ENCODE measurements at places on chromosomes 13 and 19. TPM values are rescaled to one million over a fixed set of nuclear protein-coding genes. Genes with fewer than 3 reads are reported as not detected.

Gene XAB2
- total RNA-seq = 31.8 TPM

Gene CEACAM16
- total RNA-seq = not detected

Gene B3GNT3
- total RNA-seq = 4.8 TPM

Gene PCDH9
- total RNA-seq = 0.24 TPM

Gene SPACA4
- 0.21 TPM for total RNA-seq

Gene RASGRP4
- not detected for total RNA-seq
